ENCODE measurements at places on chromosomes 2 and 18. TPM values are rescaled to one million over a fixed set of nuclear protein-coding genes. Genes with fewer than 3 reads are reported as not detected.

DNA sequence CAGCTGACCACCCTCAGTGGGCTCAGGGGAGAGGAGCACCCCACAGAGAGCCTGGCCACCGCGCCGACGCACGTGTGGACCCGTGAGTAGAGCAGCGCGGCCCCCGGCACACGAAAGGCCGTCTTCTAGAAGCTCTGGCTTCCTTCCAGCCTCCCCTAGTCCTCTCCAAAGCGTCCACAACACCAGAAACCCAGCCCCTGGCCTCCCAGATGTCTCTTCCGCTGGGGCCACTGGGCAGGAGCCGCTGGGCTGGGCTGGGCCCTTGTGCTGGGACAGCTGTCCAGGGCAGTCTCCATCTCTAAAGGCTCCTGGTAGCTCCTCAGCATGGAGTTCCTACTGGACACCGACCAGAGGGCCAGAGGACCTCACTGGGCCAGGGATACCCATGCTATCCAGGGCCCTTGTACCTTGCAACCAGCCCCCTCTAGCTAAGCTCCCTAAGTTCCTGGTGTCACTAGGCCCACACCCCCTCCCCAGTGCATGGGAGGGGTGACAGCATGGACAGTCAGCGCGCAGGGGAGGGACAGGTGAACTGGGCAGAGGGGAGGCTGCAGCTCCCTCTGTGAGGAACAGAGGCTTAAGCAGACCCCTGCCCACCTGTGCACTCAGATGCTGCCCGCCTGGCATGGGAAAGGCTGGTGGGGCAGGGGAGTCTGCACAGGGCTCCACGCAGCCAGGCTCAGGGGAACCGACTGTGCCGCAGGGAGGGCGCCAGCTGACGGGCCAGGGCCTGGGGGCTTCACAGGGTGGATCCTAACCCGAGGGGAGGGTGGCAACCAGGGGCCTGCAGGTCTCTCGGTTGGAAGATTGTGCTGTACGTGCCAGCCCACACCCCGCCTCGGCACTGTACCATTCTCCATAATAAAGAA is 32.9 kb downstream of the MTERF4 start:
- DNase-seq: no peak

Gene POTEJ
- not detected for total RNA-seq

Gene BOLL
- not detected for total RNA-seq

DNA sequence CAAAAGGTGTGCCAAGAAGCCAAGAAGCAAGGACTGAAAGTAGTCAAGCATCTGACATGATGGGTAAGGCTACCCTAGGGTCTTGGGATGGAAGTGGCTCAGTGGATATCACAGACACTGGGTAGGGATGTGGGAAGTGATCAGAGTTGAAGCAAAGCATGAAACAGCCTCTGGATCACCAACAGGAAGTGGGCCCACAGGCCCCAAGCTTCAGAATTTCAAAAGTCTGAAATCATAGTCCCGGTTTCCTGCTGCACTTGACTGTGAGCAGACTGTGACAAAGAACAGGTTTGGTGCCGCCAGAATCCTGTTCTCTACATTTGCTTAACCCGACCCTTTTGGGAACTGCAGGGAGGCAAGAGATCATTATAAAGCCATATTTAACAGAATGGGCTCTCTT is 57.4 kb downstream of the SP100 start:
- no peak for DNase-seq

GRCh38 chr18:71223486-71223885 is 934.6 kb downstream of the SOCS6 start:
- DNase-seq: no peak

GRCh38 chr18:477565-477964 is 22.9 kb downstream of the COLEC12 start:
- no peak for DNase-seq

DNA sequence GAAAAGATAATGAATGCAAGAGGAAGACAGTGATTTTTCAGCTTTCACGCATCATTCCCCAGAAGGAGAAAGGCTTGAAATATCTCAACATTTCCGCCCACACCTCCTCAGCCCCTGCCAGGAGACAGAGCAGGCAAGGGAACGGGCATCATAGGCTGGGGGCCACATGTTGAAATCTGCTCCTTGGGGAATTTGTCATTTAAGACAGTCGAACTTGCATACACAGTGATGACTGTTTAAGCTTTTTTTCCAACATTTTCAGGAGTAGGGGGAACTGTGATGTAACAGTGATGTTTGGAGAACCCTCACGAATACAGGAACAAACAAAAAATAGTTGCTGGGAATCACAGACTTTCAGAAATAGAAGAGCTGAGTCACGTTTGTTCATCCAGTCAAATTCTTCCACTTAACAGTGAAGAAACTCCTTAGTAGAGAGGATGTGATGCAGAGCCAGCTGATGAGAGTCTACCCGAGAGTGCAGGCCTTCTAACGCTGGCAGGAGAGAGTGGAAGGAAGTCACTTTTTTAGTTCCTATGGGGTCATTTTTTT is 266.8 kb downstream of the ALPK2 start:
- DNase-seq: peak; percentile 87

DNA sequence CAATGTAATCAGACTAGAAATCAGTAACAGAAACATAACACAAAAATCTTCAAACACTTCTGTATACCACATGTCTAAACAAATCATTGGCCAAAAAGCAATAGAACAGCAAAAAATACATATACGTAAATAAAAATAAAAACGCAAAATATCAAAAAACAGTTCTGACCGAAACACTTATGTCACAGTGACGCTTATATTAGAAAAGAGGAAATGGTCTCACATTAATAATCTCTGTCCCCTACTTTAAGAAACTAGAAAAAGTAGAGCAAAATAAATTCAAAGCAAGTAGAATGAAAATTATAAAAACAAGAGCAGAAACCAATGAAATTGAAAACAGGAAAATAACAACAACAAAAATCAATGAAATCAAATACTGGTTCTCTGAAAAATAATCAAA is 41.9 kb downstream of the TMEM131 start:
- no peak for DNase-seq

GRCh38 chr2:11651856-11652548 is 18.0 kb downstream of the NTSR2 start:
- no peak for DNase-seq

Gene KIF1A
- not detected for total RNA-seq

Data from RPMI7951 (cell line).